ENCODE measurements at places on chromosomes 12 and 14.

DNA sequence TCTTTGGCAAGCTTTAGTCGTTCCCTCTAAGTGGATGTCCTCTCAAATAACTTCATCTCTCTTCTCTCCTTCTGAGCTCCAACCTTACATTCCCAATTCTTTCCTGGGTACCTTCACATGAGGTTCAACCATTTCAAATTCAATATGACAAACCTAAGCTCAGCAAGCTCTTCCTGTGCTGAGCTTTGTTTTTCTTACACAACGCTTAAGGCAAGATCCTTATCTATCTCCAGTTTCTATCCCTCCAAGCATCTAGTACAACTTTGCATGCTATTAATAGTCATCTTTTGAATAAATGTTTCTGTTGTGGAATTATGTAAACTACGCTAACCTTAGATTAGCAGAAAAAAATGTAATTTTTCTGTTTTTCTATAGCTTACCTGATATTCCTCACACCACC is 63.7 kb upstream of the IFNG-AS1 start:
- no peak for DNase-seq

- no peak for DNase-seq
Measured at GRCh38 chr12:119686355-119686754, 18.4 kb downstream of the PRKAB1 start.

DNA sequence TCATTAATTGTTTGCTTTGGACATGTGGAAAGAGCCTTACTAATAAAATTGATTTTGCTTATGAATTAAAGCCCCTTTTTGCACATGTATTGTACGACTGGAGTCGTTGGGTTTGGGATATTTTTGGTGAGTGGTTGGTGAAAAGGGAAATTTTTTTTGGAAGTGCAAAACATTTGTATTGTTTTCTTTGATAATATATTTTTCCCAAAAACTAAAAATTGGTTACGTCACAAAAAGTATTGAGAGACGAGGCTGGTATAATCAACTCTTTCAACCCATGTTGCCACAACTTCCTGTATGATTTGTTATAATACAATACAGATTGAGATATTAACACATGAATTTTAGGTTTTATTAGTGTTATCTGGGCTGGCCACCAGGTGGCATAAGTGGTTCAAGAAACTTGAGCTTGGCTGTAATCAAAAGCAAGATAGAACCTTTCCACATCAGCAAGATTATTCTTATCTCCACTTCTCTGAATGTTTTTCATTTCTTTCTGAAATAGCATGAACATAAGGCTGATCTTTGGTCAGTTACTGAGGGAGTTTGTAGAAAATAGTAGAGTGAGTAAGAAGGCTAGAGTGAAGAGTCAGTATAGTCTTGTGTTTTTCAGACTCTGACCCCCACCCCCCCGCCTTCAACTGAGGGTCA is 8.7 kb downstream of the NGDN start:
- peak; percentile 74 for DNase-seq

DNA sequence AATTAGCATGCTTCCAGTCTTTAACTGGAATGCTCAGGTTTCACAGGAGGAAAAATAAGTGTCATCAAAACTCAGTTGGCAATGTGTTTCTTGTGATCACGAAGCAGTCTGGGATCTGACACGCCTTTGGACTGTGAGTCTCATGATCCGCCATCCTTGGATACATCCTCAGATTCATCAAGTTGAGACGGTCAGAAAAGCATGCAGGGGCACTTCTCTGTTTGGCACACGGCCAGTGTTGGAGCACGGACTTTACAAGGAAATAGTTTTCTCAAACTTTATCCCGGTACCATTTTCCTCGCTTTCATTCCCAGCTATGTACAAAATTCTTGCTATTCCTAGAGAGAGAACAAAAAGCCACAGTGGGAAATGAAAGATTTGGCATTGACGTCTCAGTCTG is 88.4 kb upstream of the PARP11 start:
- DNase-seq, result no peak

DNA sequence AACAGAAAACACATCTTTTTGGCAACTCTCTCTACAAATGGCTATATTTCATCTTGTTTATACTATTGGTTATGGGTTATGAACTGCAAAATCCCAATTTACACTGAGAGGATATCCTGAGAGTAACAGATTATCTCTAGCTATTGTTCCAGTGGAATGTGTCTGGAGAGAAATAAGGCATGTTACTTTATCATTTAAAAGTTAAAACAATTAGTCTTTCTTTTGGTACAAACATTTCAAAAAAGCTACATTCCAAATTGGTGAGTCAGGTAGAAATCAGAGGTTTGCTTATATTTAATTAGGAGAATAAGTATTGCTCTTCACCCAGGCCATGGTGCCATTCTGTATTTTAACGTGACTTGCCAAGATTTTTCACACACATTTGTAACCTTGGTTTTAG is 411.6 kb downstream of the CCER1 start:
- no peak for DNase-seq

GRCh38 chr12:119239040-119239439 is 60.3 kb downstream of the HSPB8 start:
- DNase-seq, result no peak

DNA sequence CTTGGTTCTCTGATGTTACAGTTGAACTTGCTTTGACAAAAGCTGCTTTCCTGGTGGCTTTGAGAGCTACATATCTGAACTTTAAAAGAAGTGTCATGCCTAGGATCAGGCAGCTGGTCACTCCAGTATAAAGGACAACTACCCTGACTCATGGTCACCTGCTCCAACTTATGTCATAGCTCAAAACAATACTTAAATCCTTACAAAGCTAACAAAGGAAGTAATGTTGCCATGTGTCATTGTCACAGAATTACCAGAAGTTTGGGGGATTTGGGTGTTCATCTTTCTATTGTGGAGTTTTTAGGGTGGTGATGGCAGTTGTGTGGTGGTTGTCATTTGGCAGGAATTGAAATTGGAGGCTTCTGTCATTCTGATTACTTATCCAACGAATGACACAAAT is 1.8 kb upstream of the TCP11L2 start:
- no peak for DNase-seq

GRCh38 chr14:22508150-22508457 is 80.9 kb downstream of the DAD1 start:
- DNase-seq, result no peak

GRCh38 chr12:55705782-55706402 is 1.8 kb downstream of the ITGA7 start:
- DNase-seq, result no peak

GRCh38 chr14:89430391-89431236 is 13.6 kb upstream of the FOXN3 start:
- DNase-seq, result no peak

- no peak for DNase-seq
Measured at GRCh38 chr12:52350021-52350620, 17.2 kb downstream of the KRT85 start.

DNA sequence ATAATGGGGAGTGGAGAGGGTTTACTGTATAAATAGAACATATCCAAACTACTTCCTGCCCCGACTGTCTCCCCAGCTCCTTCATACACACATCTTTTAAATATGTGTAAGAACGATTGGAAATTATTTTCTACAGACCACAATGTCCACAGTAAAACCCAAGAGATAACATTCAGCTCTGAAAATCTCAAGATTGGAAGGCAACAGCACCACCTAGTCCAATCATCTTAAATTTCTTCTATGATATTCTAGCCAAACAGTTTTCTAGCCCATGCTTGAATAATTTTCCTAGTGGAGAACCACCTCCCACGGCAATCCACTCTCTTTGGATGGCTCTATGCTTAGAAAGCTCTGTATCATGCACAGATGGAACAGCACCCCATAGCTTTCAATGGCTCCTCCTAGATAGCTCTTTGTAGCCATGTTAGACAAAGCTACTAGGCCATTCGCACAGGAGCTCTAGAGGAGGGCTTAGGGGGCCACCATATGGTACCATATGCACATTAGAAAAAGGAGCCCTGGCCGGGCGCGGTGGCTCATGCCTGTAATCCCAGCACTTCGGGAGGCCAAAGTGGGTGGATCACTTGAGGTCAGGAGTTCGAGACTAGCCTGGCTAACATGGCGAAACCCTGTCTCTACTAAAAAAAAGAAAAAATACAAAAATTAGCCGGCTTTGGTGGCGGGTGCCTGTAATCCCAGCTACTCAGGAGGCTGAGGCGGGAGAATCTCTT is 18.1 kb downstream of the VDR start:
- no peak for DNase-seq

DNA sequence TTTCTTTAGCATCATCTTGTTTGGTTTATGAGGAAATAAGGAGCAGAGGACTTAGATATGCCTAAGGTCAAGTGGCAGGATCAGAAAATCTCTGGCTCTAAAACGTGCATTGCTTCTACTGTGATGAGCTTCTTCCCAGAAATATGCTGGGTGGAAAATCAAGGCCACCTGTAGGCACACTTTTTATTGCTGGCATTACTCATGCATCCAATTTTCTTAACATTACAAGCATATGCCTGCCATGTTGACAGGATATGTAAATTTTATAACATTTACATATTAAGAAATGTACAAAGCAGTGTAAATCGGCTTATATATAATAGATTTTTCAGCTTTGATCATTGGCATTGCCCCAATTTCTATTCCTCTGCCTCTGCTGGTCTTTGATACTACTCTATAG is 409.6 kb downstream of the TMEM132D start:
- no peak for DNase-seq

GRCh38 chr12:120041386-120042231 is 52.6 kb downstream of the BICDL1 start:
- no peak for DNase-seq

DNA sequence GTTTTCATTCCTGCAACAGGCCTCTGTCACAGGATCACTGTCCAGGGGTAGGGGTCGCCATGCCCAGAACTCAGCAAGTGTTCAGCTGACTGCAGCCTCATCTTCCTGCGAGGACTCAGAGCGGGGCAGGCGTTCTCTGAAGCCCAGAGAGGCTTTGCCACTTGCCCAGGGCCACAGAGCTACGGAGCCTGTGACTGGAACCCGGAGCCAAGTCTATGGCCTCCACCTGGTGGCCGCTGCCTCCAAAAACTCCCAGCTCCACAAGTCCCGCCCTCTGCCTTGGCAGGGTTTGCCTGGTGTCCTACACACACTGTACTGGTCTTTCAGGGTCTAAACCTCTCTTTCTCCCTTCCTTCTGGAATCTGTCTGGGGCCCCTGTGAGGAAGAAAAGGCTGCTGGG is 8.7 kb upstream of the PPP1R13B start:
- no peak for DNase-seq

DNA sequence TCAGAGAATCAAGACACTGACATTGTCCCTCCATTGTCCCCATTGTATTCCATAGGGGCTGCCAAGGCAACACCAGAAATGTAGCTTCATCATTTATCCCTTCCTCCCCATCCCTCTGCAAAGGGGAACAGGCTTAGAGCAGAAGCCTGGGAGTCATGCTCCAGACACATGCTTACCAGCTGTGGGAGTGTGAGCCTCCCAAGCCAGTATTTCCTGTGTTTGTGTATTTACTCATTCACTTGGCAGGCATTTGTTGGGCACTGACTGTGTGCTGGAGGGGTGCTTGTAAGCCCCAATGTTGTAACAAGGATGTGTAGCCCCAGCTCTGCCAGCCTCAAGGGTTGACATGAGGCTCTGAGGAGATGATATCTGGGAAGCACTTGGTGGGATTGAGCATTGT is 46.0 kb upstream of the TCL1A start:
- no peak for DNase-seq

DNA sequence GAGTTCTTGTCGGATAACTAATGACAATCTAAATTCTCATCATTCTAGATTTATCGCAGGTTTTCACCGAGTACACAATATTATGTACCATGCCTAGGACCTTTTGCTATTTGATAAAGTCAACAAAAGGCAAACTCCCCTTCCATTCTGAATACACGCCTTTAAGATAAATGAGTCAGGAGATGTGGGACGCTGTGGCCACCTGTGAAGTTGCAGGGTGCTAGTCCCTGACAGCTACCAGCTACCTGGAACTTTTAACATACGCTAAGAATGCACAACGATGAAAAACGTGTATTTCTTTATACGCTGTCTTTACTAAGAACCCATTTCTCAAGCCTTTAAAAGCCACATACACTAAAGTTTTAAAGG is 678 bp downstream of the MDM1 start:
- no peak for DNase-seq

DNA sequence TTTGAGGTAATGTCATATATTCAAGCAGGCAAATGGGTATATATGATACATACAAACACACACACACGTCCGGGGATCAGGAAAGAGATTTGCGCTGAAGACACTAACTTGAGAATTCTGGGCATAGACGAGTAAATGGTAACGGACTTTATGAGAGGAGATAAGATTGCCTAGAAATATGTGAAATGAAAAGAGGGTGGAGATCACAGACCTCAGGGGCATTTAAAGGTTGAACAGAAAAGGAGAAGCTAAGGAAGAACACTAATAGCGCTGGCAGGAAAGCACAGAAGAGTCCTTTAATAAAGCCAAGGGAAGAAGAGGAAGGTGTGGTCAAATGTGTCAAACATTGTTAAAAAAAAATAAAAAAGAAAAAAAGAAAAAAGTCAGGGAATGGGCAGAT is 13.1 kb downstream of the CRY1 start:
- no peak for DNase-seq

DNA sequence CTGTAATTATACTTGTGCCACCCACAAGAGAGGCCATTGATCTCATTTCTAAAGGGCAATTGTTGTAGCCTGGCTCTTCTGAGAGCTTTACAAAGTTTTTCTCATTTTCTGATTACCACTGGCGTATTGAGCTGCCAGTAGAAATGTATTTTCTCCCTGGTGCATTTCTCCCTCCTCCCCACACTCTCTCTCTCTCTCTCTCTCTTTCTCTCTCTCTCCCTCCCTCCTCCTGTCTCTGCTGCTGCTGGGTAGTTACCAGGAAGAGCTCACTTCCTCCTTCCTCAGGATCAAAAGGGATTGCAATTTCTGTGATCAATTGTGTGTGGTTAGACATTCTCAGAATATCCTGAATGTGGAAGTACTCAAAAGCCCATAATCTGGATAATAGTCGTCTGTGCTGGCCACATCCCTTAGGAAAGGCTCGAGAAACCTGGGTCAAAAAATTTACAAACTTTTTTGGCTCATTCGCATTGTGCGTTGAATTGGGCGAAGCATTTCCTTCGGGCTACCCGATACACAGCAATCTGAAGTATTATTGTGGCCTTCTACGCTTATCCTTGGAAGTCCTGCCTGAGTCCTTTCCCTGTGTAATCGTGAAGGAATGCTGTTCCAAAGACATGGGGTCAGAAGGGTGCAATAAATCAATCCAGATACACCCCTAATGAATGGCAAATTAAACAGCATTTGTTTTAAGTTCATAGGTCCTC is 254.8 kb downstream of the MSRB3 start:
- no peak for DNase-seq

DNA sequence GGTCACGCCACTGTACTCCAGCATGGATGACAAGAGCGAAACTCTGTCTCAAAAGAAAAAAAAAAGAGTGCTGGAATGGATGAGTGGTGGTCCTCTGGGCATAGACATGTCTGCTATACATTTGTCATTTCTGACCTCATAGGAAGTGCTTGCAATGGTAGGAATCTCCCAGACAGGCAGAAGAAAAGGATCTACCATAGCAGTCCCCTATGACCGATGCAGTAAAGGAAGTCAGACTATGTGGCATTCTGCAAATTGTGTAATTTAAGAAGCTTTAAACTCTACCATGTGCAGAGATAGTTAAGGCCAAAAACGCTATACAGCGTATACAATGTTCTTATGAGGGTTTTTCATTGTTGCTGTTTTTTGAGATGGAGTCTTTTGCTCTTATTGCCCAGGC is 24.7 kb upstream of the RAP1B start:
- no peak for DNase-seq

- DNase-seq, result no peak
Measured at GRCh38 chr14:87131879-87132278, 861.1 kb downstream of the GALC start.

- no peak for DNase-seq
Measured at GRCh38 chr12:56993346-56993745, 13.0 kb downstream of the ZBTB39 start.

GRCh38 chr12:66409195-66409871 is 107.0 kb downstream of the HELB start:
- peak; percentile 48 for DNase-seq
